Stimulated activated CD8-positive, alpha-beta memory T cell treated with anti-CD3 and anti-CD28 coated beads, Interleukin-4, amount 100 ng/mL, for 1 hour (primary cell): ENCODE measurements at places on chromosomes 3 and 15.
A peak's percentile ranks its signal among the peaks of the same experiment; 100 is the strongest.

DNA sequence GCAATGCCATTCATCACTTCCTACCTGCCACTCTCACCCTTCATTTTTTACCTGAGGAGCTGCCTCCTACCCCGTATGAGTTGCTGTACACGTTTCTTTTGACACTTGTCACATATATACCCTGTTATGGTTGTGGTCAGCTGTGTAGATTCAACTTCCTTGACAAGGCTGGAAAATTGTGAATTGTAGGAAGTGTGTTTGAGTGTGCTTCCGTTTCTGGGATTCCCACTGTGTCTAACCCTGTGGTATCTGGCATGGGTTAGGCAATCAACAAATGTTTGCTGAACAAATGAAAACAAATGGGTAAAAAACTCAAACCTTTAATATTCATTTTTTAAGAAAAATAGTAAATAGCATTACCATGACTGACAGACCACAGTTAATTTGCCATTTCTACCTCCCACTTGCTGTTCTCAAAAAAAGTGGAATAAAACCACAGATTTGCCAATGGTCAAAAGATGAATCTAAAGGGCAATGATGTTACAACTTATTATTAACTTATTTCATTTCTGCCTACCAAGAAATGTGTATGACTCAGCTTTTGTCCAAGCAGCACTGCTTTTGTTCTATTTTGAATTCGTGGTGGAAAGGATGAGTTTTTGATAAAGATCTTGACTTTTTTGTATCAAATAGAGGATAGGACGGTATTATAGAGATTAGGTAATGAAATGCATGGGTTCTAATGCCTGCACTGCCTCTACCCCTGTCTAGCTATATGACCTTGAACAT lies 404.6 kb downstream of the LPP start:
- no peak for DNase-seq

DNA sequence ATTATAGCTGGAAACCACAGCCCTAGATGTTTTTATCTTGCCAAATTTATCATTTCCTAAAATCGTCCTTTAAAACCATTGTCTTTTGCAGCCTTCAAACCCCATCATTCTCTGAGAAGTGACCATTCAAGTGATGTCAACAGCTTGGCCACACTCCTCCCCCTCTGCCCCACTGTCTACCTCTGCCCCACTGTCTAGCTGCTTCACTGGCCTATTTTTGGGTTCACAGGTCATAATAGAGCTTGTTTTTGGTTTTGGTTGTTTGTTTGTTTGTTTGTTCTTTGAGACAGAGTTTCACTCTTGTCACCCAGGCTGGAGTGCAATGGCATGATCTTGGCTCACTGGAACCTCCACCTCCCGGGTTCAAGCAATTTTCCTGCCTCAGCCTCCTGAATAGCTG lies 93.2 kb upstream of the IL12A start:
- DNase-seq = no peak

DNA sequence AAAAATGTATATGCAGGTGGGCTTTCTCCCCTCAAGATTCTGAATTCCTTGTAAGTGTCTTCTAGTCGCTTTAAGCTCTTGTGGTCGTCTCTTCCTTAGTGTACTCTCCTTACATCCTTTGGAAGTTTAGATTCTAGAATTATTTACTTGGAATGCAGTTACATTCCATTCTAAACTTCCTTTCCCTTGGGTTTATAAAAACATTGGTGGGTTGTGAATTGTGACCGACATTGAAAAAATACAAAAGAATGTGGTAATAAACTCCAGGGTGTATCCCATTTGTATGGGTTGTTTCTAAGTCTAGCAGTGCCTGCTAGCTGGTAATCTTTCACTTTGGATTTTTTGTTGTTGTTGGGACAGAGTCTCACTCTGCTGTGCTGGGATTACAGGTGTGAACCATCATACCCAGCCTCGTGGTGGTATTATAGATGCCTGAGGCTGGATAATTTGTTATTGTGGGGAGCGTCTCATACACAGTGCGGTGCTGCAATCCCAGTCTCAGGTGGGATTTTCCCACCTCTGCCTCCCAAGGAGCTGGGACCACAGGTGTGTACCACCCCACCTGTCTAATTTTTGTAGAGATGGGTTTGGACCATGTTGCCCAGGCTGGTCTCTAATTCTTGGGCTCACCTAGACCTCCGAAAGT lies 9.1 kb downstream of the CHD2 start:
- DNase-seq = no peak

DNA sequence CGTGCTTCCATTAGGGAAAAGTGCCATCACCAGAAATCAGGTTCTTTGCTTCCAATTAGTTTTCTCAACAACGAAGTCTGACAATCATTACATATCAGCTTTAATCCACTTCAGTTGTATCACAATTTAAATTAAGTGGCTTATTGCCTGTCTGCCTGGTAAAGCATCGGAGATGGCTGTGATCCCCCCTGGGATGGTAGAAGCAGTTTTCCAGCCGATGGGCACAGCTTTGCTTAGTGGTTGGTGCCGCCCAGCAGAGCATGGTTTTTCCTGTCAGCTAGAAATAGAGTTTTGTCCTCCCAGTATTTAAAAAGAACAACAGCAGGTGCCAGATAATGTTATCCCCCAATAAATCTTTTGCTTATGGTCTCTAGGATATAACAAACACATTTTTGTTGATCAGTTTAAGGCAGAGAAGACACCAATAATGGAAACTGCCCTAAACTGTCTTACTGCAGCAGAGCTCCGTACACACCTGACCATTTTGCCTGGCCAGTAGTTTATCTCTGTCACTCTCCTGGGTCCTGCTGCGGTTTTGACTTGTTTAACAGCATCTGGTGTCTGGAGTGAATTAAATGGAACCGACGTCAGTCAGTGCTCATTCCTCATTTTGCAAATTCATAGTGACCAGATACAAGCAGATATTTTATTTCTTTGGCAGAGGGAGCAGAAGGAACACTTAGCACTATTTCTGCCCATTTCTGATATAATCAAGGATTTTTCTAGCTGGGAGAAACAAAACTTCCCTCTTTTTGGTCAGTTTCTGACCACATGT lies 79.1 kb downstream of the SLC49A4 start:
- DNase-seq = no peak

GRCh38 chr3:118765636-118766305 lies 268.9 kb downstream of the IGSF11 start:
- DNase-seq = no peak

- DNase-seq = no peak
Measured at GRCh38 chr3:110743202-110743601, 328.4 kb upstream of the NECTIN3 start.

DNA sequence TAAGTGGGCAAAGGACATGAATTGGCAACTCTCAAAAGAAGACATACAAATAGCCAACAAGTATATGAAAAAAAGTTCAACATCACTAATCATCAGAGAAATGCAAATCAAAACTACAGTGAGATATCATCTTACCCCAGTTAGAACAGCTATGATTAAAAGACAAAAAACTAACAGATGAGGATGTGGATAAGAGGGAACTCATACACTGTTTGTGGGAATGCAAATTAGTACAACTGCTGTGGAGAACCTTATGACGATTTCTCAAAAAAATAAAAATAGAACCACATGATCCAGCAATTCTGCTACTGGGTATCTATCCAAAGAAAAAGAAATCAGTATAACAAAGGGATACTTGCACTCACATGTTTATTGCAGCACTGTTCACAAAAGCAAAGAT lies 28.6 kb downstream of the NEK10 start:
- no peak for DNase-seq

GRCh38 chr15:36251450-36251849 lies 328.0 kb upstream of the CDIN1 start:
- DNase-seq = no peak

DNA sequence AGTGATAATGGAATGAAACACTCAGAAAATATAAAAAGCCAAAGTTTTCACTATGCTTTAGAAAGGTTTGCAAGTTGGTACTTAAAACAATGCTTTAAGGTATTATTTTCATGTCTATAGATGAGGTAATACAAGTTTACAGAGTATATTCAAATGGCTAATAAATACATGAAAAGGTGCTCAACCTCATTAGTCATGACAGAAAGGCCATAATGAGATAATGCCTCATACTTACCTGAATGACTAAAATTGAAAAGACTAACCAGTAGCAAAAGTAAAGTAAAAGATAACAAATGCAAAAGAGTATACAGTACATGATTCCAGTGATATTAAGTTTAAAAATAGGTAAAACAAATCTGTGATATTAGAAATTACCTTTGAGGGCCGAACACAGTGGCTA lies 163.8 kb downstream of the SUCLG2 start:
- DNase-seq = no peak

DNA sequence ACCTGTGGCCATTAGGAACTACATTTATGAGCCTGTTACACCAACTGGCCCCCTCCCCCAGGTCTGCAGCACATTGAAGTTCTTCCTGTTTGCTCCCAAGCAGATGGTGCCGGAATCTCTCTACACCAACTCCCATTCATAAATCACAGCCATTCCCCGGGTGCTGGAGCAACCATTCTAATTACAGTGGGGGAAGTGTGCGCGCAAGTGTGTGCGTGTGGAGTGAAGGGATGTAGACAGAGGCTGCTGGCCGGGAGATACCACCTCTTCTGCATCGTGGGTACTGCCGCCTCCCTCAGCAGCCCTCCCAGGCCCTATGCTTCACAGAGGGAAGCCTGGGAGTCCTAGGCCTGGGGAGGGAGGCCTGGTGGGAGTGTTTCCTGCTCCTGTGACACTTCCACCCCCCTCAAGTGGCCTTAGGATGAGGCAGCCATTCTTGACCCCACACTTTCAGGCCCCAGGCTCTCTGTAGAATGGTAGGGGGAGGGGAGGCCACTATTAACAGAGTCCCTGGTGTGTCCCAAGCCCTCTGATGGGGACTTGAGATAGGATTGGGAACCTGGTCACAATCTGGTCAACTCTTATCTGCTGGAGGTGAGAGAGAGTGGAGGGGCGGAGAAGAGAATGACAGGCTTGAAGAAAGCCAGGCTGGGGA lies 69.1 kb downstream of the MAGEF1 start:
- no peak for DNase-seq

DNA sequence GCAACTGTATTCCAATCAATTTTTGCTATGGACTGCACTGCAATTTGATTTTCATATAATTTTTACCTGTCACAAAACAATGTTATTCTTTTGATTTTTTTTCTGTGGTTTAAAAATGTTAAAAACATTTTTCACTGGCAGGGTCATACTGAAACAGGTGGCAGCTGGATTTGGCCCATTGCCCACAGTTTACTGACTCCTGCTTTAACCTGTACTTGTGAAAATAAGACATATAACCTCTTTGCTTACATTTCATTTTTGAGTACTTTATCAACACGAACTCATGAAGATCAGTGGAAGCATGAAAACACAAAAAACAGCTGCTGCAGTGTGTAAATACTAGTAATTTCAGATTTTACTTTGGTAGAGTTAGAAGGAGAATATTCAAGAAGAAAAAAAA lies 313.1 kb downstream of the WDR72 start:
- no peak for DNase-seq

GRCh38 chr3:143883151-143883550 lies 34.9 kb upstream of the SLC9A9 start:
- no peak for DNase-seq

DNA sequence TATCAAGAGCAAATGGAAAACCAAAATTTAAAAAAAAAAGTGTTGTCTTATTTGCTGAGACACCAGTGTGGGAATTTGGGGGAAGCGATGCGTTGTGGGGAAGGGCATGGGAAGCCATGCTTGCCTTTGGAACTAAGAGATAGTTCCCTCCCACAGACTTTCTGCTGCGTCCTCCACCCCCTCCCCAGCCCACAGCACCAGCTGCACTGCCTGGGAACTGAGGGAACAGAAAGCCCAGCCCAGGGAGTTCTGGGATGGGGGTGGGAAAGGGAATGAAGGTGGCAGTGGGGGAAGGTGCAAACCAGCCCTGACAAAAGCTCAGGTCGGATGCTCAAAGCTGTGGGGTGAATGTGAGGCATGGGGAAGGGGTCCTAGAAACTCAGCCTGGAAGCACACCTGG lies 8.1 kb upstream of the NTRK3 start:
- DNase-seq = no peak

DNA sequence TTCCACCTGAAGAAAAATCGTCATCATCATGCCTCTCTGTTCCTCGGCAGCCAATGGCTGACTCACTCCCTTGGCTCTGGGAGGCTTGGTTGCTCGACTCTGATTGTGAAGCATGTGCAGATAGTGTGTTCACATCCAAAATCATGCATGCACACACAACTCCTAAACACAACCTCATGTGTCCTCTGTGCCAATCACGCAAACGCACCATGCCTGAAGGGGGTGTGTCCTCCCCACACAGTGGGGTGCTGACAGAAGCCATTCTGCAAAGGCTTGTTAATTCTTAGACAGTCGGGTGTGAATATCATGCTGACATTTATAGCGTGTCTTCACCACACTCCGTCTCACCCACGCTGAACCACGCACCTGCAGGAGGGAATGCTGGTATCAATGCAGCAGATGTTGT lies 11.4 kb upstream of the CCDC174 start:
- no peak for DNase-seq

GRCh38 chr15:91866371-91866905 lies 12.9 kb downstream of the SLCO3A1 start:
- DNase-seq = no peak

DNA sequence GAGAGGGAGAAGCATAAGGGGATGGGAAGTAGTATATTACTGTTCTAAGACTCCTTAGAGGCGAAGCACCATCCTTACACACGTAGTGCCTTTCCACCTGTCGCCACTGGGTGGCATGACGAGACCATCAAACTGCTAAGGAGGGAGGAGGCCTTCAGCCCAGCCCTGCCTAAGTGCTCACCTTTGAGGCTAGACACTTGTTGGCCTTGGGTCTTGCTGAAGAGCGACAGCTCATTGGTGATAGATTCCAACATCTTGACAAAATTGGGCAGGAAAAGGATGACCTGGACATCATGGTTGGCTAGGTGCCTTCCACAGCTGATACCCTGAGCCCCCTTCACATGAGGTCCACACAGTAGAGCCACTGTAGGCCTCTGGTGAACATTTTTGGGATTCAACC lies 19.6 kb downstream of the CLK3 start:
- DNase-seq = peak; percentile 26

GRCh38 chr3:179898024-179898423 lies 138.7 kb downstream of the PEX5L start:
- DNase-seq = no peak

DNA sequence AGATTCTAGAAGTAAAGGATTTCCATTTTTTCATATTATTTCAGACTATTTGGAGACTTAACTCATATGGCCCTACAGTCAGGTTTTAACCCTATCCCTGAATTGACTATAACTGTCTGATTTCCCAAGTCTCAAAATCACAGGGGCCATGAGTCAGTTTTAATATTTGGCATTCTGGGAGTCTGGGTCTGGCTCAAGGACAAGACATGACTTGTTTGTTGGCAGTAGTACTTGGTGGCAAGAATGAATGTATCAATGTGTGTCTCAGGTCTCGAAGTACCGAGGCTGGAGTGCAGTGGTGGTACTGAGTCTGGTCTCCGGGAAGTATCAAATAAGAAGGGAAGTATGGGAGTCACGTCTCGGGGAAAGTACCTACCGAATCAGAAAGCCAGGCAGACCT lies 10.8 kb downstream of the UMPS start:
- DNase-seq = no peak

DNA sequence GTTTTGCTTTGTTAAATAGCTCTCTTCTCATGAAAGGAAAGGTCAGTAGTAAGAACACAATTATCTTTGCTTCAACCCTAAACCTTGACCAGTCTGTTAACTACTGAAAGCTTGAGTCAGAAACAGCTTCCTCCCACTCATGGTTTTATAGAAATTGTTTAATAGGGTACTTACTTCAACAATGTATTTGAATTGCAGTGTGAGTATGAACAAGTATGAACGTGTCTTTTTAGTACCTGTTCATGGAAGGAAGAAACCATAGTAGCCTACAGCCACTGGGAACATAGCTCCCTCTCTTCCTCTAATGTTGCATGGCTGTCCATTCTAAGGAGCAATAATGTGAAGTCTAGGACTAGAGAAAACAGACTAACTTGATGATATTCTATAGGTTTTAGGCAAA lies 311.0 kb downstream of the MCTP2 start:
- no peak for DNase-seq

- no peak for DNase-seq
Measured at GRCh38 chr3:188123170-188123905, 30.6 kb upstream of the LPP start.
